ENCODE measurements at places on chromosomes 7 and 10. TPM values are rescaled to one million over a fixed set of nuclear protein-coding genes. Genes with fewer than 3 reads are reported as not detected.

- no peak for DNase-seq
Measured at GRCh38 chr7:45055594-45056219, 33.1 kb downstream of the NACAD start.

- no peak for DNase-seq
Measured at GRCh38 chr10:36669615-36670352, 455.6 kb upstream of the ANKRD30A start.

- no peak for DNase-seq
Measured at GRCh38 chr7:130611218-130611617, 57.3 kb downstream of the COPG2 start.

CTNNA3 gene
- total RNA-seq: not detected

Data from HFFc6 (cell line).